ENCODE measurements at places on chromosomes 1 and 21.

- no peak for DNase-seq
Observed at GRCh38 chr1:86339906-86340305, 56.2 kb downstream of the ODF2L start.

DNA sequence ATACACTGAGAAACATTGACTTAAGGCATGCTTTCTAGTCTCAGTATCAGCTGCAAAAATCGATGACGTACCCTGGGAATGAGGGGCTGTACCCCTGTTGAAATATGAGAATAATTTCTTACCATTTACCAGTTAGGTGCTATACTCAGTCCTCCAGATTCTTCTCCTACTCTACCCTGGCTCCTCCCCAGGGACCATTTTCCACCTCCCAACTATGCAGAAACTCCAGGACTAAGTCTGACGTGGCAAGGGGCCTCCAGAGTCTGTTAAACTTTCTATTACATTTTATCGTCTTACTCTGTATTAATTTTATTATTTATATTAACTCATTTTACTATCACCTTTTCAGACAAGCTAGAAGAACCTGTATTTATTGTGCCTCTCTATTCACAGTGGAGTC, 124.3 kb downstream of the CYYR1 start:
- no peak for DNase-seq

DNA sequence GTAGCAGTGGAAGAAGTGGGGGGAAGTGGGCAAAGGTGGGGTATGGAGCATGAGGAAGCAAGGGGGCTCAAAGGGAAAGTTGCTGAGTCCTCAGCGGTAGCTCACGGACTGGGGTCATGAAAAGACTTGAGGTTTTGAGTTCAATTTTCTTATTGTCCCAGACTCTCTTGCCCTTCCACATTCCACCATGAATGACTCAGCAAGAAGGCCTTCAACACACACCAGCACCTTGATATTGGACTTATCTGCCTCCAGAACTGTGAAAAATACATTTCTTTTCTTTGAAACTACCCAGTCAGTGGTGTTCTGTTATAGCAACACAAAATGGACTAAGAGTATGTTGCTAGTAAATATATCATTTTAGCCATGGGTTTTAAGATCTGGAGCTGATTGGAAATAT, 17.3 kb upstream of the RHBDL2 start:
- peak; percentile 7 for DNase-seq

DNA sequence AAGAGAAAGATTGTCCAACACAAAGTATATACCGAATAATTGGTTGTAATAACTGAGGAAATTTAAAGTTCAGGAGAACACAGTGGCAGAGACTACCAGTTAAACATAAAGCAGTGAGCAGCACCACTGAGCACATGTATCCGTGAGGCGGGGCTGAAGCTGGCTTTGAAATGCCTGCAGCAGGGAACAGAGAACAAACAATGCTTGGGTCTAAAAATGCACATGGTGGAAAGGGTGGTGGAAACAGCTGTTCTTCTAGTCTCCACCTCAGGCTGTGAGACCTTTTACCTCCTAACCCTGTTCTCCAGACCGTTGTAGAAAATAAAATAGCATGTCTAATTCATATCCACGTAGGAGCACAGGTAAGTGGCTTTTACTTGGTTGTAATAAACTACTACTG, 7.7 kb upstream of the GNG4 start:
- DNase-seq: no peak

GRCh38 chr1:6861075-6861724, 75.9 kb downstream of the CAMTA1 start:
- DNase-seq: no peak

Measured in HFFc6 (cell line).